Astrocyte of the cerebellum (primary cell): ENCODE measurements at places on chromosomes 2 and 18.

- no peak for DNase-seq
Observed at GRCh38 chr2:223956300-223956699, 963 bp upstream of the MRPL44 start.

GRCh38 chr18:47081578-47081977, 46.2 kb upstream of the ELOA2 start:
- no peak for DNase-seq

- DNase-seq: no peak
Observed at GRCh38 chr2:196316050-196316430, 144.7 kb upstream of the STK17B start.

GRCh38 chr2:221350616-221351015, 221.5 kb downstream of the EPHA4 start:
- no peak for DNase-seq

DNA sequence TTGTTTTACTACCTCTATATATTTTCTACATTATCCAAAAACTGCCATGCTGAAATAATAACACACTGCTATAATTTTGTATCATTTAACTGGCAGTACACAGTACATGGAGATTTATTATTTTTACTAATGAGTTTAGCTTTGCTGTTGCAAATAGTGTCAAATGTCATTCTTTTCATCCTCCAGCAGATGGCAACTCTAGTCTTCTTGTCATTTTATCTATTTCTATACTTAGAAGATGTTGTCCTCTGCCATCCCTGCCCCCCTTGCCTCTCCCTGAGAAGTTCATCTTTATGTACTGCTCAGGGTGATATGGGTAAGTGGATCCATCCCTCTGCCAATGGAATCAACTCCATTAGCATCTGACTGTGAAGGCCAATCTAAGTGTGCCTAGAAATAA, 21.7 kb upstream of the LRRTM1 start:
- DNase-seq: no peak

DNA sequence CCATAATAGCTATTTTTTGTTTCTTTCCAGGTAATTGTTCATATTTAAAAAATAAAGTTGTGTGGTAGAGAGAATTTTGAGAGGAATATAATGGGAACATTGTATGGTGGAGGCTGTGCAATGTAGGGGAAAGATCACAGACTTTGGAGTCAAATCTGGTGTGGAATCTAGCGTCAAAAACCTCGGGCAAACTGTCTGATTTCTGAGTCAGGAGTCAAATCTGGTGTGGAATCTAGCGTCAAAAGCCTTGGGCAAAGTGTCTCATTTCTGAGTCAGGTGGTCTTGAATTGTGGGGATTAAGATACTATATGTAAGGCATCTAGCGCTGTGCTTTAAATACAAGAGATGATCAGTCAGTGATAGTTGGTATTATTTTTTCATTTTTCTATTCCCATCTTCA, 5.1 kb downstream of the PTPN4 start:
- no peak for DNase-seq

DNA sequence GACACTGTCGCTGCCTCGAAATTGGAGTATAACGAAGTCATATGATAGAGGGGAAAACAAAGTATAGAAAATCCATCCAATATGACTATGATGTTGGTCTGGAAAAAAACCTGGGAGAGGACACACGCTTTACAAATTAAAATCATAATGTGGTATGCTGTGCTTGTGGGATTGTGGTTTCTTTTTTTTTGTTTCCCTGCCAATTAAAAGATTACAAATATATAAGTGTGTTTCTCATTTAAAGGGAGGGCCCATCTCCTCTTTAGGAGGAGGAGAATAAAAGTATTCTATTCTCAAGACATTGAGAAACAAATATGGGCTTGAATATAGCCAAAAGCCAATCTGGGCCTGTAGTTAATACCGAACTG, 86.6 kb downstream of the EPHA4 start:
- peak; percentile 69 for DNase-seq

- no peak for DNase-seq
Observed at GRCh38 chr2:230439590-230439989, 23.6 kb downstream of the SP100 start.

- no peak for DNase-seq
Observed at GRCh38 chr2:121351521-121352318, 66.7 kb upstream of the TFCP2L1 start.

DNA sequence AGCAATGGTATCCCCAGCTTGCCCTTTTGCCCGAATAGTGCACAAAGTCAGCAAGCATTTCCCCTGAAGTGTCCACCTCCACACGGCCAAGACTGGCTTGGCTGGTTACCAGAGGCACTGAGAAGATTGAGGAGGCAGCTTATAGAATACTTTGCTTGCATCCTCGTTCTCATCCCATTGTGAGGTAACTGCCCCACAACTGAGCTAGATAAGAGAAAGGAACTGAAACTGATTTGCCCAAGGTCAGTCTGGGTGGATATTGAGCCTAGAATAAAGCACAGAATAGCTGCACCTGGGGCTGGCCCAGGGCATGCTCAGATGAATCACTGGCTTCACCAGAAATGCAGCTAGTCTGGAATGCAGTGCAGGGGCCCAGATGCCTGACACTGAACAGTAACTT, 32.7 kb upstream of the MAP4K3 start:
- no peak for DNase-seq

DNA sequence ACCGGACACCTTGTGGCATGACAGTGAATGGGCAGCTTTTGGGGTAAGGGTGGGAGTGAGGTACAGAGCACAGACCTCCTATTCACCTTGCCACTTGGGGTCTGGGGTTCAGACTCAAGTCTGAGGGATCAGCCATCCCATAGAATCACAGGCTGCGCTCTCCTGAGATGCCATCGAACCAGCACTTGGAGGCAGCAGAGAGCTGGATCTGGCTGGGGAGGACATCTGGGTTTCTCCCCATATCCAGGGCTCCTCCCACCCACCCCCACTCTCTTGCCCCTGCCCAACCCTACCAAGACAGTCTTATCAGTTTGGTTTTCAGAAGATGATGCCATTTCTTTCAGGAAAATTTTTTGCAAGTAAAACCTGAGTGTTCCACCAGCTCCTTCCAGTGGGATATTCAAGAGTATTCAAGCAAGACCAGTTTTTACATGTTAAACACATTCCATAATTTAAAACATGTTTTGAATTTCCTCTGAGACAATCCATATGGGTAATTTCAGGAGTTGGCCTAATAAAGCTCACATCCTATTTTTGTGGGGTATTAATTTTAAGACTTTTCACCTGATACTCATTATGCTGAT, 29.2 kb upstream of the TEX44 start:
- DNase-seq: peak; percentile 33

DNA sequence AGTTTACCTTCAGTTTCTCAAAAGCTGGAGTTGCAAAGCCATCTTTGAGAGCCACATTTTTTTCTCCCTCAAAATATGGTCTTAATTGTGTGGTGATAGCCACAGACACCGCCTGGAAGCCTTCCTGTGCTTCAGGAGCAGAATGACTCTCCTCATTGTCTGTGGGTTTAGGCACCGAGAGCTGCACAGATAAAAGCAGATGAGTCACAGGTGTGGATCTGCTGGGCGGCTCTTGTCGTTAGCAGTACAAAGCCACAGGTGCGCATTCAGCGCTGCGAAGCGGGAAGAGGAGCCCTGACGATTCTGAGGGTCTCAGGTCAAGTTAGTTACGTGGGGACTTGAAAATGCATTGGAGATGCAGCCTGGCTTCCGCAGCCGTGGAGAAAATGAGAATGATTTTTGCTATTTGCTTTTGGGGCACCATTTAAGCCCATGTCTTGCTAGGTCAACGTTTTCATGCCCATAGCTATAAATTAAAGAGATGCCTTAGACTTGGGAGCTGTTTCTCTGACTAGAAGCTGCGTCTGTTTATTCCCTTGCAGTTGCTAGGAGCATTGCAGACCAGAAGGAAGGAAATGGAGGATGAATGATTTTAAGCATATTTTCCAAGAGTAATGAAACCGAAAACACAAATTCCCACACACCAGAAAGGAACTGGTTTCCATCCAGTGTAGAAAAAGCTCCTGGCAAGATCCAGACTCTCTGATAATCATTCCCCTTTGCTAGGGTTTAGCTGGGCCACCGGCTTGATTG, 51.5 kb downstream of the KLHL29 start:
- DNase-seq: no peak

- DNase-seq: no peak
Observed at GRCh38 chr2:74419345-74419744, 2.1 kb downstream of the C2orf81 start.

- peak; percentile 55 for DNase-seq
Observed at GRCh38 chr2:218482651-218483050, 63.7 kb downstream of the VIL1 start.

- DNase-seq: no peak
Observed at GRCh38 chr2:78237704-78238103, 715.5 kb upstream of the LRRTM4 start.

- DNase-seq: no peak
Observed at GRCh38 chr2:119617455-119617854, 61.5 kb upstream of the TMEM177 start.

DNA sequence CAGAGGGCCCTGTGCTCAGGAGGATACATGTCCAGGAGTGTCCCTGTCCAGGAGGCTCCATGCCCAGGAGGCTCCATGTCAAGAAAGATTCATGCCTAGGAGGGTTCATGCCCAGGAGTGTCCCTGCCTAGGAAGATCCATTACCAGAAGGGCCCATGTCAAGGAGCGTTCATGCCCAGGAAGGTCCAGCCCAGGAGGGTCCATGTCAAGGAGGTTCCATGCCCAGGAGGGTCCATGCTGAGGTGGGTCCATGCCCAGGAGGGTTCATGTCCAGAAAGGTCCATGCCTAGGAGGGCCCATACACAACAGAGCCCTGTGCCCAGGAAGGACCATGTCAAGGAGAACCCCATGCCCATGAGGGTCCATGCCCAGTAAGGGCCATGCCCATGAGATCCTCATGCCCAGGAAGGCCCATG, 7.0 kb downstream of the GPR35 start:
- DNase-seq: no peak

DNA sequence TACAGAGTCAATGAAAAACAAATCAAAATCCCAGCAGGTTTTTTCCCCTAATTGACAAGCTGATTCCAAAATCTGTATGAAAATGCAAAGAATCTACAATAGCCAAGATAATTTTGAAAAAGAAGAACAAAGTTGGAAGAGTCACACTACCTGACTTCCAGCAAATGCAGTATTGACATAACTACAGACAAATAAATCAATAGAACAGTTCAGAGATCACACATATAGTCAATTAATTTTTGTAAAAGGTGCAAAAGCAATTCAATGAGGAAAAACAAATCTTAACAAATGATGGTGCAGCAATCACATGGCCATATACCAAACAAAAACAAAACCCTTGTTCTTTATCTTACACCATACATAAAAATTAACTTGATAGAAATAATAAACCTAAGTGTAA, 74.6 kb upstream of the ST8SIA5 start:
- DNase-seq: no peak

DNA sequence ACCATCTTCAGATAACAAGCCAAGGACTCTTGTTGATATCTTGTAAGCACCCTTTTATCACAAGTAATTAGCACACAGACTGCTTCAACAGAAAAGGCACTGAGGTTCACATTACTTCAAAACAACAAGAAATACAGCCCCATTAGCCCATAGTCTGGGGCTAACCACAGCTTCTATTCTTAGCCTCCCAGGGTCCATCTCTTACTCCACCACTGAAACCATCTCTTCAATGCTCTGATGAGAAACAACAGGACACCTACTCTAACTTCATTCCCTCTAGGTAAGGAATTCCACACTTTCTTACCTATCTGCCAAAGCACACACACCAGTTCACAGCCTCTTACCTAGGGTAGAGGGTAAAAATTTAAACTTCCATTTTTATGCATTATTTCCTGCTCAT, 26.4 kb upstream of the CYTIP start:
- DNase-seq: no peak

GRCh38 chr2:142841788-142842187, 35.7 kb upstream of the KYNU start:
- no peak for DNase-seq
